ENCODE measurements at places on chromosomes 16 and 17.

- no peak for DNase-seq
Measured at GRCh38 chr17:78769196-78769773, 12.8 kb downstream of the CYTH1 start.

DNA sequence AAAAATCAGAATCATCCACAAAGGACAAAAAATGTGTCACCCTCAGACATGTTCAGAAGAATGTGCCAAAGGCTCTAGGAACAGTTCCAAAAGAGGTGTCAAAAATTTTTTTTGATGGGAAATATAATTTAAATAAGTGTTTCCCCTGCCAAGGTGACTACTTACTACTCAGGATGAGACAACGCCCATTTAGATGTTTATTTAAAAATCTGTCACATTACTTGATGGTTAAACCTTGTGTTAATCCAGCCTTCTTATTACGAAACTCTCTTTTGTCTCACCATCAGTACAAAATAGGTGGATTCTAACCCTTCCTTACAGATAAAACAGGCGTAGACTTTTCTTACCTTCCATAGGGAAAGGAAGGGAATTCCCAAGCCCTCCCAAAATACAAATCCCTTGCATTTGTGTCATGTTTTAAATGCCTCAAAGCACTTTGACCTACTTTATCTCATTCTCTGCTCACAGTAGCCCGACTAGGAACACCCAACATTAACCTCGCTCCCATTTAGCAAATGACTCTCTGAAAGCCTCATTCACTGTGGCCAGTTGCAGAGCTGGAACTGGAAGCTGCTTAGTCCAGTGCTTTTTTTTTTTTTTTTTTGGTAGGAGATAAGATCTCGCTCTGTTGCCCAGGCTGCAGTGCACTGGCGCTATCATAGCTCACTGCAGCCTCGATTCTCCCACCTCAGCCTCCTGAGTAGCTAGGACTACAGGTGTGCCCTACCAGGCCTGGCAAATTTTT, 5.8 kb upstream of the GNA13 start:
- no peak for DNase-seq

- no peak for DNase-seq
Measured at GRCh38 chr17:9612006-9612405, 33.3 kb upstream of the USP43 start.

DNA sequence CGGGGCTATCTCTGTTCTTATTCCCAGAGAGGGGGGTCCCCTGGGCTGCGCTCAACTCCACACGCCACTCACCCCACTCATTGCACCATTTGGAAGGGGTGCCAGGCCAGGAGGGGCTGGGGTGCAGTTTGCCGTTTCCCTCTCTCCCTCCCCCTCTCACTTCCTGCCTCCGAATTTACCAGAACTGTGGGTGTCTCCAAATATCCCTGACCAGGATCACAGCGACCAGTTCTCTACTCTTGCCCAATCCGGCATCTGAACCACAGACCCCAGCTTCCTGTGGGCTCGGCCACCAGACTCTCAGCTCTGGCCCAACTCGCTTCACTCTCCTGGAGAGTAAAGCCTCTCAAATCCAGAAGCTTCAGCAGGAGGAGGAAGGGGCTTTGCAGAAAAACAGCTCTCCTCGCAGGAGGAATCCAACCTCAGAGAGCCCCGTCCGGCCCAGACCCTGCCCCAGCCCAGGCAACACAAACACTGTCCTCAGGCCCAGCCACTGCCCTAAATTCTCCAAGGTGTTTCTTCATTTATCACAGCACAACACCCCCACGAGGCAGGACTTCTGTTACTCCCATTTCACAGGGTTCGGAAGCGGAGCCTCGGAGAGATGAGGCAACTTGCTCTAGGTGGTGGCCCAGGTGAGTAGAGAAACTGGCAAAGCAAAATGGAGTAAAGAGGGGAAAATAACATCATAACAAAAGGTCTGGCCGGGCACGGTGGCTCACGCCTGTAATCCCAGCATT, 423 bp upstream of the ASGR2 start:
- no peak for DNase-seq

DNA sequence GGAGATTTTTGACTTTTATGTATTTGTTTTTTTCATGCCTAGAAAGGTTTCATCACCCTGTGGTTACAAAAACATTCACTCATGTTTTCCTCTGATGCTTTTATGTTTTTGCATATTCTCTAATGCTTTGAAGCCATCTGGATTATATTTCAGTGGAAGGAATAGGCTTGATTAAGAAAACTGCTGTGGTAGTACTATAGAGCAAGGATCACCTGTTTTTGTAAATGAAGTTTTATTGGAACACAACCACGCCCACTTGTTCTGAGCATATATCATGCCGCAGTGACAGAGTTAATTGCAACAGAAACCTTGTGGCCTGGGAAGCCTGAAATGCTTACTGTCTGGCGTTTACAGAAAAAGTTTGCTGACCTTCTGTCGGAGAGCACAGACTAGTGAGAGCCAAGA, 11.5 kb downstream of the COX10 start:
- no peak for DNase-seq

DNA sequence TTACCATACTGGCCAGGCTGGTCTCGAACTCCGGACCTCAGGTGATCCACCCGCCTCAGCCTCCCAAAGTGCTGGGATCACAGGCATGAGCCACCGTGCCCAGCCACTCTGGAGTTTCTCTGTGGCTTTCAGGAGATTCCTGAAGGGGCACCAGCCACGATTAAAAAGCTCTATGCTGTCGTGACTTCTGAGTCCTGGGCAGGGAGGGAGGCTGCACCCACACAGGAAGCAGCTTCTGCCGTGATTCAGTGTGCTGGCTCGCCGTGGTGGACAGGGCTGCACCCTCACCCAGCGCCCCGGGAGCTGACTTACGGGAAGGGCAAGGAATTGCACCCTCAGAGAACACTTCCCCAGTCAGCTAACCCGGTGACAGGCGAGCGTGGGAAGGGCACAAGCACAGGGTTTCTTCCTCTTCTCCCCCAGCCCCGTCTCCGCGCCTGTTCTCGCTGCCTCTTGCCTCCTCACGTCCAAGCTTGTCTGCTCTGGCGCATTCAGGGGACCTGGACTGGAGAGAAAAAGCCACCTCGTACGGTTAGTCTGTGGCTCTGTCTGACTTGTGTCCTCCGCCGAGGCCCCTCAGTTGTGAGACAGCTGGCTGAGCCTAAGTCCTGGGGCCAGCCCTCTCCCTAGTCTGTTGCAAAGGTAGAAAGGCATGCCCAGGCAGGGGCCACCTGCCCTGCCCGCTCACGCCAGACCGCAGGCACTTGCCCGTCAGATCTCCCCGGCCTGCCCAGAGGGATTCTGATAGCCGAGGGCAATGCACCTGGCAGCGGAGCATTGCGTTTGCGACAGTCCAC, 145.0 kb downstream of the SEC14L1 start:
- no peak for DNase-seq

DNA sequence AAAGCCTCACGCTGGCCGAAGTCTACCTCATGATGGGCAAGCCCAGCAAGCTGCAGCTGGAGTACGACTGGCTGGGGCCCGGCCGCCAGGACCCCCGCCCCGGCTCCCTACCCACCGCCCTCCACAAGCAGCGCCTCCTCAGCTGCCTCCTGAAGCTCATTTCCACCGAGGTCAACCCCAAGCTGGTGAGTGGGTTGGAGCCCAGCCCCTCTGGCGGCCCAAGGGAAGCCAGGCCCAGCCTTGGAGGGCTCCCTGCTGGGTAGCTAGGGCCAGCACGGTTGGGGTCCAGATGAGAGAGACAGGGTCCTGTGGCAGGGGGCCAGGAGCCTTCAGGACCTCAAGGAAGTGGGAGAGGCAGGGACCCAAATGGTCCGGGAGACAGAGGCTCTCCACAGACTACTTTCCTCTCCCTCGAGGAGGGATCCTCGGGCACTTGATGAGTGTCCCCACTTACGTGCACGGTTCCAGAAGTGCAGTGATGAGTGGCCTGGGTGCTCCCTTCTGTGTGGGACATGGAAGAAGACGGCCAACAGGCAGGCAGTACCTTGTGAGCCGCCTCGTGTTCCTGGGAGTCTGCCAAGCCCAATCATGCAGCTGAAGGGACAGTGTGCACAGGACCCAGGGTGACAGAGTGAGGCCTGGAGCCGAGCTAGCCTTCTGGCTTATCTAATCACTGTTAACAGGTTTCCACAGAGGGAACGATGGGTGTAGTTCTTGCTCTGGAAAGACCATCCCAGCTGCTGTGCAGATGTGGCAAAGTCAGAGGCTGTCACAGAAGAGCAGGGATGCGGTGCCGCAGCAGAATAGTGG, 21.1 kb upstream of the JPT2 start:
- DNase-seq: no peak

All from activated gamma-delta T cell (primary cell).